CD8-positive, alpha-beta memory T cell (primary cell): ENCODE measurements at places on chromosomes 4 and X. TPM values are rescaled to one million over a fixed set of nuclear protein-coding genes. Genes with fewer than 3 reads are reported as not detected.

DNA sequence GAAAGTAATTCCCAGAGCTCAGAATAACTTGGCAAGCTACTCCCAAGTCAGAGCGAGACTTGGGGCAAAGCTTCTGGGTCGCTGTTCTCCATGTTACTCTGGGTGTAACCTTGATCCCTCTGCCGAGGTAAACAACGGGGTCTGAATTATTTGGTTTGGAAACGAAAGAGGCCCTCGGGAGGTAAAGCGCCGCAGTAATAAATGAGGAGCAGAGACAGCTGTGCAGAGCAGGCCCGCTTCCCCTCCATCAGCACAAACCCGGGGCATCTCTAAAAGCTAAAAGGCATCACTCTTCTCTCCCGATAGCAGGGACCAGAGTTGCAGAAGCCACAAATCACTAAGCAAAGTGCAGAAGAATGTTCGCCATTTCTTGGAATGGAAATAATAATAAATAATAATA lies 561.5 kb downstream of the BCOR start:
- no peaks in the 10 kb centered on the region for H3K27me3 ChIP-seq
- no peak for DNase-seq
- H3K36me3 ChIP-seq: no peaks in the 10 kb centered on the region
- no peak overlapping the region for H3K4me3 ChIP-seq
- H3K27ac ChIP-seq: no peak overlapping the region
- no peaks in the 10 kb centered on the region for H3K4me1 ChIP-seq

PAGE2 gene
- not detected for total RNA-seq

GRCh38 chr4:54063229-54063628 lies 1.2 kb downstream of the CHIC2 start:
- peaks cover 46% of the 10 kb centered on the region for H3K4me1 ChIP-seq
- no peak for DNase-seq
- no peaks in the 10 kb centered on the region for H3K36me3 ChIP-seq
- peak overlapping the region; percentile 98 for H3K27ac ChIP-seq

GRCh38 chrX:154693394-154693793 lies 40.0 kb upstream of the CTAG2 start:
- no peaks in the 10 kb centered on the region for H3K27me3 ChIP-seq
- no peak overlapping the region for H3K4me3 ChIP-seq

GRCh38 chr4:25131926-25132325 lies 28.3 kb downstream of the SEPSECS start:
- no peak for DNase-seq
- H3K27me3 ChIP-seq: no peaks in the 10 kb centered on the region
- H3K27ac ChIP-seq: no peak overlapping the region
- H3K36me3 ChIP-seq: no peaks in the 10 kb centered on the region
- no peaks in the 10 kb centered on the region for H3K4me1 ChIP-seq
- no peak overlapping the region for H3K4me3 ChIP-seq

GRCh38 chr4:148118179-148118578 lies 324.0 kb downstream of the NR3C2 start:
- no peaks in the 10 kb centered on the region for H3K4me1 ChIP-seq
- H3K36me3 ChIP-seq: no peaks in the 10 kb centered on the region
- DNase-seq: no peak
- no peak overlapping the region for H3K27ac ChIP-seq
- no peaks in the 10 kb centered on the region for H3K27me3 ChIP-seq
- no peak overlapping the region for H3K4me3 ChIP-seq
